ENCODE measurements at places on chromosomes 12 and 14. TPM values are rescaled to one million over a fixed set of nuclear protein-coding genes. Genes with fewer than 3 reads are reported as not detected.

DNA sequence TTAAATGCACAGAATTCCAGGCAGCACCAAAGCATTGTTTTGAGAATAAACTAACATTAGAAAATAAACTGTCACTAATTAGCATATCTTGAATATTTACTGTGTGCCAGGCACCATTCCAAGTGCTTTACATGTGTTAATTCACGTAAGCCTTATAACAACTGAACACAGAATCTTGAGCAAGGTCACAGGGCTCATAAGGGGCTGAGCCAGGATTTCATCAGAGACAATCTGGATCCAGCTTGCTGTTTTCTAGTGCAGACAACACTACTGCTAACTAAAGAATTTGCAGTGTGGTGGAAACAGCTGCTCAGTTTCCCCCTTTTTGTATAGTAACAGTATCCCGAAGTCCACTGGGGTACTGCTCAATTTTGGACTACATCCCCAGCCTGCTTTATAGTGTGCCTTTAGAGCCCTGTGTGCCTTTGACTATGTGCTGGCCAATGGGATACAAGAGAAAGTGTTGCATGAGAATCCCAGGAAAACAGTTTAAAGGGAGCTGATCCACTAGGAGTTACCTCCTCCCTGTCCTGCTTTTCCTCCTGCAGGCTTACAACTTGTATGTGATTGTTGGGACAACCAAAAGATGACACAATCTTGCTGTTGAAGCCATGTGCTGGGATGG lies 36.0 kb upstream of the RMST start:
- no peak for DNase-seq

Gene RPGRIP1
- 0.33 TPM for total RNA-seq

GRCh38 chr12:99386907-99387306 lies 260.6 kb upstream of the GARIN6 start:
- DNase-seq = peak; percentile 45

DNA sequence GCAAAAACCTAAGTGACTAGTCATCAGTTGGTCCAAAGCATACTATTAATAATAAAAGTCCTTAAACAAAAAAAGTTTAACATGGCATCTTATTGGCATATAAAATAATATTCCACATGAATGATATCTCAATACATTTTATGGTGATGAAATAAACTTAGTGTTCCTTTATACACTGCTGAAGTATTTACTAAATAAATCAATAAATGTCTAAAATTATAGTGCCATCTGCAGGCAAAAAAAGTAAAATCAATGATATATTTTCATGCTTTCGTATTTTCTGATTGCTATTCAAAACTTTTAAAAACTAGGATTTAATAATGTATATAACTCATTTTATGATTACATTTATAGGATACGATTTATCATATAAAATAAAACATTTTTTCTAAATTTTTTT lies 30.5 kb downstream of the PUS7L start:
- DNase-seq = peak; percentile 12

GRCh38 chr12:123105211-123105826 lies 45.6 kb downstream of the PITPNM2 start:
- no peak for DNase-seq

- DNase-seq = no peak
Measured at GRCh38 chr12:126083926-126084325, 1018.7 kb downstream of the AACS start.

Measured in HT-29 (cell line).